ENCODE measurements at places on chromosomes 11 and 22.

- DNase-seq = peak; percentile 63
Measured at GRCh38 chr11:59207988-59208451, 4.7 kb downstream of the MPEG1 start.

DNA sequence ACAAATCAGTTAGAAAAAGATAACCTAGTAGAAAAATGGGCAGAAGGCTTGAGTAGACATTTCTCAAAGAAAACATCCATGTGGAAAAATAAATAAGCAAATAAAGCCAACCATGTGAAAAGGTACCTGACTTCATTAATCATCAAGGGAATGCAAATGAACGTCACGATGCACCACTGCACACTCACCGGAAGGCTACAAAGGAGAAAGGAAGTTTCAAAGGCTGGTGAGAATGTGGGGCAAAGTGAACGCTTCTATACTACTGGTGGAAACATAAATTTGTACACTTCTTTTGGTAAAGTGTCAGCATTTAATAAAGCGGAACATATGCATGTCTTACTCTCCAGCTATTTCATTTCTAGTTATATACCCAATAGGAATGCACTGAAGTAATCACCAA is 166.8 kb downstream of the CSNK2A3 start:
- no peak for DNase-seq

DNA sequence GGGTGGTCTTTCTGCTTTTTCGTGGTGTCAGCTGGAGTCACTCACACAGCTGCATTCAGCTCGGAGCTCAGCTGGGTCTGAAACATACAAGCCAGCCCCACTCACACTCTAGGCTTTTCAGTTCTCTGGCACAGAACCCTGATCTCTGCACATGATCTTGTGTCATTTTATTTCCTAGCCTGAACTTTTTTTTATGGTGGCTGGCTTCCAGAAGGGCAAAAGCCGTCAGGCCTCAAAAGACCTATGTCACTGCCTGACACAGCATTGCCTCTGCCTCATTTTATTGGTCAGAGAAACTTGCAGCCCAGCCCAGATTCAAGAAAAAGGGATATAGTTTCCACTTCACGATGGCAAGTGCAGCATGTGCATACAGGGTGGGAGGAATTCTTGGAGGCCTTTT is 117.8 kb downstream of the NTM start:
- DNase-seq = no peak

- peak; percentile 61 for DNase-seq
Measured at GRCh38 chr11:127470306-127470884, 469.8 kb upstream of the KIRREL3 start.

DNA sequence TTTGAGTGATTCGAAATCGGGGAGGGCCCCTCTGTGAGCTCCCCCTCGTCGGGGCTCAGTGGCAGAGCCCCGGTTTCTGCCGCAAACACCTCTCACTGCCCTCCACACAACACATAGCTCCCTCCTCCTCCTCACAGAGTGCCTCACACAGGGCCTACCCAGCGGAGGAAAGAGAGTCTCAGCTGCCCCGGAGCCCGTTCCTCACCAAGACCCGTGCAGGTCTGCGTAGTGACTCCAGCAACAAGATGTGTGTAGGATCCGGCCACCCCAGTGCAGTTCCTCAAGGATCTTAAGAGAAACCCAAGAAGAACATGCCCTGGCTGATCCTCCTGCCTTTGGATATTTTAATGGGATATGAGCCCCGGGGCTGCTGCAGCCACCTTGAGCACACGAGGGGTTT is 238.4 kb downstream of the BRD1 start:
- DNase-seq = no peak

DNA sequence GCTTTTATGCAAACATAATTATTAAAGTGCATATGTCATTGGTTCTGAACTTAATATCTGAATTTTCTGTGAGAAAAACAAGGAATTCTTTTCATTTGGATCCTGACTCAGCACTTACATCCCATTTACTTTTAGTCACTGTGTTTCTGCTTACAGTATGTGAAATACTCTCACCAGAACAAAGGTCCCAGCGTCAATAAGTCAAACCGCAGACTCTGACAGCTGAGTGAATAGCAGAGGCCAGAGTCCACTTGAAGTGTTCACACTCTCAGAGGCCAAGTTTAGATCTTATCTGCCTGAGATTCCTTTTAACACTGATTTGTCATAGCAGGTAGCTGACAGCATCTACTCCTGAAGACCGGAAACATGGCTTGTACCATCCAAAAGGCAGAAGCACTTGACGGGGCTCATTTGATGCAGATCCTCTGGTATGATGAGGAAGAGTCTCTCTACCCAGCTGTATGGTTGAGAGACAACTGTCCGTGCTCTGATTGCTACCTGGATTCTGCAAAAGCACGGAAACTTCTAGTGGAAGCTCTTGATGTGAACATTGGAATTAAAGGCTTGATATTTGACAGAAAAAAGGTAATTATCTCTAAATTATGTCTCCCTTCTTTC is 14.6 kb downstream of the BBOX1 start:
- peak; percentile 62 for DNase-seq

GRCh38 chr22:37926771-37927636 is 20.9 kb downstream of the MICALL1 start:
- DNase-seq = no peak

DNA sequence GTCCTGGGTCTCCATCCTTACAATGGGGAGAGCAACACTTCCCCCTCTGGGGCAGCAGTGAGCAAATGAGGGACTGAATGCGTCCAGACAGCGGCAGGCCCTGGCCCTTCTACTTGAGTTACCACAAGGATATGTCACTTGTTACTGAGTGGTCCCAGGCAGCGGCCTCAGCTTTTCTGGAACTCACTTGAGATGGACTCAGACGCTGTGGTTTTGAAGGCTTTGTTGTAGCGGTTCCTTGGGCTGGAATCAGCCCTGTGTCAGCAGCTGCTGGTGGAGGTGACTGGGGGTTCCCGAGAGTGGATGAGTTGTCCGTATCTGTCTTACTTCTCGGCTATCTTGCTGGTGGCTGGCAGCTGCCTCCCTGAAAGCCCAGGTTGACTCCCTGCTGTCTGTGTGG is 77.0 kb downstream of the MICAL2 start:
- no peak for DNase-seq

- DNase-seq = no peak
Measured at GRCh38 chr11:6248248-6248647, 9.4 kb downstream of the CNGA4 start.

GRCh38 chr11:109106151-109106906 is 315.7 kb upstream of the C11orf87 start:
- DNase-seq = no peak

GRCh38 chr11:116694815-116695590 is 77.8 kb downstream of the BUD13 start:
- no peak for DNase-seq

- no peak for DNase-seq
Measured at GRCh38 chr22:37559901-37560607, at the start of gene CDC42EP1. TSS of gene CDC42EP1 (plus strand) at chr22:37560480. CDS start at chr22:37566350, 5,870 bp downstream.

DNA sequence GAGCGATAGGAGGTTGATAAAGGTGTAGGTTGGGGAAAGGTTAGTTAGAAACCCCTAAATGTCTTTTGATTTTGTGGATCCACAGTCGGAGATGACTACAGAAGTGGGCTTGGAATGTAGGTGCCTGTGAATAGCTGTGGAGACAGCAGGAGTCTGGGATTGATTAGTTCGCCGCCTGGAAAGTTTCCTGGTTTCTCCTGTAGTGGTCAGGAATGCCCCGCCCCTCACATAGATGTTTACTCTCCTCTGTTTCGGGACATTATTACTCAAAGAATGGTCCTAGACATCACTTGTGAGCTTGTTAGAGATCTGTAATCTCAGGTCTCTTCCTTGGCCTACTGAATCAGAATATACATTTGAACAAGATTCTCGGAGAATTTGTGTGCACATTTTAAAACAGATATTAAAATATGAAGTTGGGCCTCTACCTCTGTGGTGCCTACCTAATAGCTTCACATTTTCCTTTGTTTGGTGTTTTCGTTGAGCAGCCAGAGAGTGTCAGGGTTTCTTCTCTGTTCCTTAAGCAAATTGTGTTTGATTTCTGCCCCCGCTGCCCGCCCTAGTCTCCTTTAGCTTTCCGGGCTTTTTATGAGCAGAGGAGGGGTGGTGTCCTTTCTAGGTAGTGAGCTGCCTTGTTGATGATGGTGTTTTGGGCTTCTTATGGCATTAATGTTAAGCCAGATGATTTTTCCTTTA is 89.4 kb downstream of the PPP6R3 start:
- DNase-seq = no peak

GRCh38 chr11:93020248-93021046 is 51.0 kb downstream of the MTNR1B start:
- DNase-seq = peak; percentile 54

- no peak for DNase-seq
Measured at GRCh38 chr11:12914400-12914912, 94.7 kb upstream of the RASSF10 start.

DNA sequence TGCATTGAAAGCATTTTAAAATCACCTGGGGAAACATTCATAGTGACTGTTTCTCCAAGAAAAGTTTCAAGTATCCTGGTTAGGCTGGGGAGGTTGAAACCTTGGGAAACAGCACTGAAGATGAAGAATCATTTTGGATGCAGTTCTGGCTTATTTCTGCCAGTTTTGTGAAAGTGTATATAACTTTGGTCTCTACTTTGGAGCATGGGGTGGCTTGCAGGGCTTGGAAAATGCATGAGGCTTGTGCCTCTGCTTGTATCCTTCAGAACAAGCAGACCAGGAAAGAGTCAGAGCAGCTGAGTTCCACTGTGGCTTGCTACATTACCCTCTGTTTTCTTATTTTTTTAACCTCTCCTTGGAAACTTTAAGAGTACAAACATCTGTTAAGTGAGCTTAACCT is 19.5 kb downstream of the SLC5A12 start:
- no peak for DNase-seq

DNA sequence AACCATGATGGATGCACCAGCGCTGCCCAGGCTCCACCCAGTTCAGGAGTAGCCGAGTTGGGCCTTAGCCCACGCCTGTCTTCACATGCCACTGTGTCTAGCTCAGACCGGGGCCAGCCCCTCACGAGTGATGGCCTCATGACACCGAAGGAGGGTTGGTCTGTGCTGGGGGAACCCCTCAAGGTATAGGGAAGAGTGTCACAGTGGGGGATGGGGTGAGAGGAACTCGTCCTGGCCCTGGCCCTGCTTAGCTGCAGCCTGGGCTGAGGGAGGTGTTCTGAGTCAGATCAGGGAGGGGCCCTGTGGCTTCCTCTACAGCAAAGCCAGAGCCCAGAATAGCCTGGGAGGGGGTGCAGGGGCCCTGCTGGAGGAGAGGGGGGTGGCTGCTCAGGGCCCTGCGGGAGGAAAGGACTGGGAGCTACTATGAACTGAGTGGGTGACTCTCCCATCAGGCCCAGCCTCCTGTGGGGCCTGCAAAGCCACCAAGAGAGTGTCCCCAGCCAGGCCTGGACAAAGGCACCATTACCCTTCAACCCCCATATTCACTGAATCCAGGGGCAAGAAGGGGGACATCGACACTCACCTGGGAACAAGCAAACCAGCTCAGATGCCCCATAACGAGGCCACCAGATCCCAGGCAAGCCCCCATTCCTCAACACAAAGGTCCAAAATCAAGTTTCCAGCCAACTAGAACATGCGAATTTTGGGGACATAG is 41.2 kb downstream of the IGLL5 start:
- peak; percentile 30 for DNase-seq

DNA sequence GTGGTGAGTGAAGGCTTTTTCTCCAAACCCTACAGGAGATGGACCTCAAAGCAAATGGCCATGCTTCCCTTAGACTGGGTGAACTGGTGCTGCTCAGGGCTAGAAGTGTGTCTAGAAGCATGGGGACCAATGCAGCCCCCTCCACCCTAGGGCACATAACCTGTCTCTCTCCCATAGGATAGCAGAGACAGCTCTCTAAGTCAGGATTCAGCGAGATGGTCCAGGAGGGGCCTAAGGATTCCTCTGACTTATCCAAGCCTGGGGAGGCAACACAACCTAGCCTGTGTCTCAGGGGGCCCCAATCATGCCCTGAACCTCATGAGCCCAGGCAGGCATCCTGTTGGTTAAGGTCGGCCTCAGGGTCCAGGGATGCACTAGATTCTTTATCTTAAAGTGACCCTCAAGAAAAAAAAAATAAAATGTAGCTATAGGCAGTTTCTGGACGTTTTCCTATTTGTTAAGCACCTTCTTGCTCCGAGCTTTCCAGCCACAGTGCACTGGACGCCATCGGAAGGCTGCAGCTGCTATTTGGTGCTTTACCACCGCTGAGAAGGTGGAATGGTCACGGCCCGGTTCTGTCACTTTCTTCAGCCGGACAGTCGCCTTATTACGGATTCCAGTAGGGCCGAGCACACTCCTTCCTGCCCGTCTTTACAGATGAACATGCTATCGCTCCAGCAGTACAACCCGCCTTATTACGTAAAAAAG is 5.0 kb upstream of the CCND1 start:
- DNase-seq = no peak

DNA sequence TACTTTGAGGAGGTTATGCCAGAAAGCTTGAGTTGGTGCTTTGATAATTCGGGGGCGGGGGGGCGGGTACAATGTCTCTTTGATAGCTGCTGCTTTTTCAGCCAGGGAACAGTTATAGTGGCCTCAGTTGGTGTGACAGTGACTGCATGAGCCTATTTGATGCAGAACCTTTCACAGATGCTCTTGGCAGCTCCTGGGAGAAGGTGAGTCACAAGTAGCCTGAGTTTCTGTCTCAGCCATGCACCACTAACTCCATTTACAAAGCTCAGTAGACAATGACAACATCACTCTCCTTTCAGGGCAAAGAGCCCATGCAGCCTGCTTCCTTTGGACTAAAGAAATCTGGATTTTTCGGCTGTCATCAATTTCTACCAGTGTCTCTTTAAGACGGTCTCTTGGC is 42.1 kb upstream of the SEZ6L start:
- no peak for DNase-seq

DNA sequence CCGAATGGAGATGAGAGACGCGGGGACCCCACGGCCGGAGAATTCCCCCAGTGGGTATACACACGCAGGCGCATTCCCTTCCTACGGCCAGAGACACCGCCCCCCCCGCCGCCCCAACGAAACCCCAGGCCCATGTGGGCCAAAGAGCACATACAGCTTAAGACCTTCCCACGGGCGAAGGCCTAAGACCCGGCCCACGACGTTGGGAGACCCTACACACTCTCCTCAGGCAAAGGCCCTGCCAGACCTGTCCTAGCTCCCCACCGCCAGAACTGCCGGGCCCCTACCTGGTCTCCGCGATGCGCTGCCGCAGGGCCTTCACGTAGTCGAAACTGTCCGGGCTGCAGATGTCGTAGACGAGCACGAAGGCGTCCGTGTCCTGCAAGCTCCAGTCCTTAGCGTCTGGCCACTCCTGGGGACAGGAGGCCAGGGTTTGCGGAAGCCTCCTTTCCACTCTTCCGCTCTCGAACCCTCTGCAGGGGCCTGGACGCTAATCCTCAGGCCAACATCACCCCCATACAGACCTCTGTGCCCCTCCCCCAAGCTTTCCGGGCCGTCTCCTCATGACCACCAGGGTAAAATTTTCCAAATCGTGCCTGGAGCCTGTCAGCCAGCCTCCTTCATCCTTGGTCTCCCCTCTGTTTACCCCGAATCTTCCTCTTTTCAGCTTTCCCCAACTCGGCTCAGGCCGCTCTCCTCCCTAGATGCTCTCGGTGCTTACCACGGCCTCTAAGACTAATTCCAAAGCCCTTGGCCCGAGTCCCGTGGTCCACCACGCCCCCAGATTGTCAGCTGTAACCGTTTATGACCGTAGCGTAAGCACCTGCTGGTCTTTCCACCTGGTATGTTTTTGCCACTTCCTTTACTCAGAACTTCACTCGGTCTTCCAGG is 1.7 kb downstream of the RASL10A start:
- no peak for DNase-seq

Data from H4 (cell line).